ENCODE measurements at places on chromosomes 16 and 17.

GRCh38 chr17:563616-564015 is 151.0 kb downstream of the VPS53 start:
- DNase-seq = no peak

- no peak for DNase-seq
Observed at GRCh38 chr17:27533874-27534815, 77.9 kb downstream of the KSR1 start.

- no peak for DNase-seq
Observed at GRCh38 chr16:80200079-80200478, 340.7 kb upstream of the DYNLRB2 start.

DNA sequence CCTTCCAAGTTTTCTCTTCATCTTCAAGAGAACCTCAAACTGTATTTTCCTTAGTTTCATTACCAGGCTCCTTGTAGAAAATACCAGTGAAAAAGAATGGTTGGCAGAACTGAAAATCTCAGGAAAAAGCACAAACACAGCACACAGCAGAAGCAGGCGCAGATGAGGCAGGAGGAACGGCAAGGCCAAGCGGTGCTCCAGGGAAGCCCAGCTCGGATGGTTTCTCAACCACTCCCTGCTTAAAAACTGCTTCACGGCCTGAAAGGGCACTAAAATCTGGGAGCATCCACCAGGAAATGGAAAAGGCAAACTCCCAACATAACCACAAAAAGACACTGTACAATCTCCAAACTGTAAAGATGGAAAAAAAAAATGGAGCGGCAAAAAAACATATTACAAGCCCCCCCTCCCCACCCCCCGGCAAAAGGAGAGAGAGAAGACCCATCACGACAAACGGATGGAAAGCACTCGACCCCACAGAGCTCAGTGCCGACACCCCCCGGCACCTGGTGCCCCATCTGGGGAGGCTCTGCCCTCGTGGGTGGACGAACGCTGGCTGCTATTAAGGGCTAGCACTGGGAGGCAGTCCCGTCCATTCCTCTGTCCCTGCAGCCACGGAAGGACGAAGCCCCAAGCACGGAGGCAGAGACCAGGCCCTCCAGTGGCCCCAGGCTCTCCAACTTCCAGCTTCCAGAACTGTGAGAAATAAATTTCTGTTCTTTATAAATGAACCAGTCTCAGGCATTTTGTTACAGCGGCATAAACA is 127.5 kb downstream of the ZNF778 start:
- no peak for DNase-seq

- DNase-seq = no peak
Observed at GRCh38 chr16:87196661-87197060, 120.5 kb downstream of the C16orf95 start.

DNA sequence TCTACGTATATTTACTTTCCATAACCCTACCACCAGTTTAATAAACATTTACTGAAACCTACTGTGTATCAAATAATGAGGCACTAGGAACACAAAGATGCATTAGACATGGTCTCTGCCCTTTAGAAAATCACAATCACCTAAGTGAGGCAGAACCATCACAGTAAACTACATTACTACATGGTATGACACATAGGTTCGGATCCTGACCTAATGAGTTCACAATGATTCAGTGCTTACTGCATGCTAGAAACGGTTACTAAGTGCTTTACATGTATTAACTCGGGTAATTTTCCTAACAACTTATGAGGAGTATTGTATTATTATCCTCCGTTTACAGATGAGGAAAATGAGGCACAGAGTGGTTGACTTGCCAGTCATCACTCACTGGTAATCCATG is 5.2 kb upstream of the SYNRG start:
- DNase-seq = no peak

- DNase-seq = no peak
Observed at GRCh38 chr16:67394155-67395104, 1.1 kb upstream of the TPPP3 start.

DNA sequence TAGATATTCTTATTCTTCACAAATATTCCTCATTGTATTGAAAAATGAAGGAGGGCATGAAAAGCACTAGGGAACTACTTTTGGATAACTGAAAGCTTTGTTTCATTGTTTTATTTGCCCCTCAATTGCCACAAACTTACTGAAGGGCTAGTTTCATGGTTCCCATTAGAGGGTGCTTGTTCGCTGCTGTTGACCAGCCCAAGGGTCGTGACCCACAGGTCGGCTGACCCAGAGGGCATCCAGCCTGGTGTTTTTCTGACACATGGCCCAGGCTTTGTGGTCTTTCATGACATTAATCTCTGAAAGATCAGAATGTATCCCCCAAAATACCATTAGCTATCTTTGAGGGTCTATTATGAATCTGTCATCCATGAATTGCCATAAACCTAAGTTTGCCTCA is 30.0 kb downstream of the DGKE start:
- DNase-seq = no peak

GRCh38 chr17:47894498-47895346 is 1.3 kb upstream of the SP2 start:
- DNase-seq = no peak

GRCh38 chr17:31788956-31789355 is 70.1 kb downstream of the COPRS start:
- DNase-seq = no peak

DNA sequence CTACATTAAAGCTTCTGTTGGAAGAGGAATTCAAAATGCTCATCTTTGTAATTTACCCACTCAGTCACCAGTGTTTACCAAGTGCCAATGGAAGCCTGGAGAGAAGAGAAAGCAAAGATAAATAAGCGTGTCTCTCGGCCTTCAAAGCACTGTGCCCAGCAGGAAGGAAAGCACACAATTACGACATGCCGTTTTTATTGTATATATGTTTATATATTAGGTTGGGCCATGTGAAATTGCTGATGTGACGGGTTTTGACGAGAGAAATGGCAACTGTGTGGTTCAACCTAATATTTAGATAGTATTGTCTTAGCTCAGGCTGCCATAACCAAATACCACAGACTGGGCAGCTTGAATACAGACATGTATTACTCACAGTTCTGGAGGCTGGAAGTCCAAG is 79.3 kb upstream of the HSBP1 start:
- no peak for DNase-seq
